ENCODE measurements at places on chromosomes 1 and 21. TPM values are rescaled to one million over a fixed set of nuclear protein-coding genes. Genes with fewer than 3 reads are reported as not detected.

DNA sequence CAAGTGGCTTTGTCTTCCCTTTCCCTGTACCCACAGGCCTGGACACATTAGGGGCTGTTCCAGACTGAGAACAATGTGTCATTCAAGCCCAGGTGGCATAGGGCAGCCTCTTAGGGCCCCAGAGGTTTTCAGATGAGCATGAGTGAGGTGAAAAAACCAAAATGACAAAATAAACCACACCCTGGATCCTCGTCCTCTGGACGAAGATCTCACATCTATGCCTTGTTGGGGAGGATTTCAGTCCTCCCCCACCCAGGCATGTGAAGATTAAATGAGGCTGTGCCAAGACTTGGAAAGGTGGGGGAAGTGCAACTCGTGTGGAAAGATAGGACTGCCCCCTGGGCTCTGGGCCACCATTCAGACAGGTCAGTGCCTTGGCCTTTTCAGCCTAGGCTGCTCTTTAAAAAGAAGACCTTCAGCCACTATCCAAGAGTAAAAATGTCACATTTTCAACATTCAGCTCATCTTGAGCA, 32.8 kb upstream of the IL19 start:
- H3K4me1 ChIP-seq, result peaks cover 11% of the 10 kb centered on the region
- no peak overlapping the region for H3K4me3 ChIP-seq
- H3K27me3 ChIP-seq, result no peaks in the 10 kb centered on the region
- H3K36me3 ChIP-seq, result peaks cover 15% of the 10 kb centered on the region
- DNase-seq, result no peak

DNA sequence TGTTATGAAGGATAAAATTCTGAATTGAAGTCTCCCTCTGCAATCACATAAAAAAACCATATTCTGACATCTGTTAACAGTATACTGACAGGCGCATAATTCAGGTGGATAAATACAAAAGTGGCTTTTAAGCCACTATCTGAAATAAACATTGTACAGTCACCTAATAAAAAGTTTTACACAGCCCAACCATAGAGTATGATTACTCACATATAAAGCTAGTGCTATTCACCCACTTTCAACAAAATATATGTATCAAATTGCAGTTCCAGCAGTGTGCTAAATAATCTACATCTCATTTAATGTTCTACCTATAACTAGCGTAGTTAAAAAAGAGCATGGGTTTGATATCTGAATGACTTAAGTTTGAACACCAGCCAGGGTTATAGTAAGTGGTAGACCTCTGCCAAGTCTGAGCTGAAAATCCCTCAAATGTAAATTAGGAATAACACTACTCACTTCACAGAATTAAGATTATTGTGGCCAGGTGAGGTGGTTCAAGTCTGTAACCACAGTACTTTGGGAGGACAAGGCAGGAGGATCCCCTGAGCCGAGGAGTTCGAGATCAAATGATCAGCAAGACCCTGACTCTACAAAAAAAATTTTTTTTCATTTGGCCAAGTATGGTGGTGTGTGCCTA, 3.9 kb downstream of the EGLN1 start:
- peak overlapping the region; percentile 98 for H3K27ac ChIP-seq
- no peak for DNase-seq
- H3K4me3 ChIP-seq, result peak overlapping the region; percentile 89
- H3K27me3 ChIP-seq, result no peaks in the 10 kb centered on the region

GRCh38 chr1:244992833-244993232, 128.5 kb upstream of the HNRNPU start:
- H3K27me3 ChIP-seq, result no peaks in the 10 kb centered on the region
- no peak for DNase-seq
- no peaks in the 10 kb centered on the region for H3K4me1 ChIP-seq
- peaks cover 5% of the 10 kb centered on the region for H3K36me3 ChIP-seq

GRCh38 chr1:45089711-45090110, 77.7 kb downstream of the UROD start:
- H3K4me1 ChIP-seq, result no peaks in the 10 kb centered on the region
- no peaks in the 10 kb centered on the region for H3K36me3 ChIP-seq
- H3K27me3 ChIP-seq, result no peaks in the 10 kb centered on the region
- no peak overlapping the region for H3K27ac ChIP-seq
- DNase-seq, result no peak

DNA sequence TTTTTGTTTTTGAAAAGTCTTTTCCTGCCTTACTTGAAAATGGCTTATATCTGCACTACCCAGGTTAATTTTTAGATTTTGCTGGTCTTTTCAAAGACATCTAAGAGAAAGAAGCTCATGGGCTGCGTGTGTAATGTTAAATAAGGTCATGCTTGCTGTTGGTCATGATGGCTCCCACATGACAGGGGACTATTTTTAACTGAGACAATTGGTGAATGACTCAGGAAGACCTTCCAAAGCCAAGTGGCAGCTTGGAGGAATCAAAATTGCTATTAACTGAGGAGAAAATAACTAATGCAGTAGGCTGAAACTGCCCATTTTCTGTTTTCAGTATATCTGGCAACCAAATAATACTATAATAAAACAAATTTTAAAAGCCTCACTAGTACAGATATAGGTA, 117.1 kb upstream of the SPAG17 start:
- H3K4me1 ChIP-seq, result no peaks in the 10 kb centered on the region
- H3K4me3 ChIP-seq, result no peak overlapping the region
- no peaks in the 10 kb centered on the region for H3K27me3 ChIP-seq
- H3K36me3 ChIP-seq, result no peaks in the 10 kb centered on the region
- no peak for DNase-seq

DNA sequence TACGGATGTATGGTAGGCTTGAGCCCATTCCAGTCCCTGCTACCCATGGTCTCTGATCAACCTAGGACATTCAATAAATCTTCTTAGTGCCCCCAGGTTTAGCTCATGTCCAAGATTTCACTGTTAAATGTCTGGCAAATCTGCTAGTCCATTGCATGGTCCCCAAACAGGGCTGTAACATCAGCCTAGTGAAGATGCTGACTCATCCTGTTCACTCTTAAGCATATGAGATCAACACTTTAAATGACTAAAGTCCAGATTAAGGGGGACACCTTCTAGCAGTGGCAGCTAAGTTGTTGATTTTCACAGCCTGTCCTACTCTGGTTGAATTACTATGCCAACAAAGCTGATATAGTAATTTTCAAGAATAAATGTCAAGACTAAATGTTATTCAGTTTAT, 46.5 kb upstream of the NUF2 start:
- DNase-seq, result no peak
- H3K4me1 ChIP-seq, result no peaks in the 10 kb centered on the region
- no peaks in the 10 kb centered on the region for H3K36me3 ChIP-seq
- H3K4me3 ChIP-seq, result no peak overlapping the region
- no peaks in the 10 kb centered on the region for H3K27me3 ChIP-seq

- H3K4me1 ChIP-seq, result no peaks in the 10 kb centered on the region
- DNase-seq, result peak; percentile 52
- H3K27ac ChIP-seq, result no peak overlapping the region
- peaks cover 5% of the 10 kb centered on the region for H3K27me3 ChIP-seq
These were observed 411.2 kb downstream of the MATN1 start for GRCh38 chr1:30312226-30312625.

DNA sequence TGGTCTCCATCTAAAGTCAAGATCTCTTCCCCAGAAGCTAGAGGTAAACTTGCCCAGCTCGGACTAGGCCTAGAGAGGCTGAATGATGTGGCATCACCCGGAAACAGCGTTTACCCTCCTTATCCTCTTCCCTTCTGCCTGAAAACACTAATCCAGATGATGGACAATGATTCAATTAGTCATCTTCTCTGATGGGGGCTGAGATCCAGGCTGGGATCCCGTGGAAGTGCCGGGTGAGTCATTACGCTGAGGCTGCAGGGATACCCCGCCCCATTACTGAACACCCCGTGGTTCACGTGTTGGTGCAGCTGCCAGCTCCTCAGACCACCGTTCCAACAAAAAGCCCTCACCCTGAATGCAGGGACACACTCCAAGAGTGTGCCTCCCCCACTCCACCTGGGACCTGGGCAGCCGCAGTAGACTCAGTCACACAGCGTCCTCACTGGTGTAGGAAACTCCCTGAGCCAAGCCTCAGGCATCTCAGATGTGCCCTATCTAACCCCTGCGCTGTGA, 2.0 kb downstream of the S100A6 start:
- H3K4me1 ChIP-seq, result peaks cover 44% of the 10 kb centered on the region
- peak overlapping the region; percentile 84 for H3K4me3 ChIP-seq
- peak; percentile 85 for DNase-seq
- no peaks in the 10 kb centered on the region for H3K27me3 ChIP-seq

GRCh38 chr1:114078116-114078515, 75.6 kb downstream of the SYT6 start:
- no peak for DNase-seq
- H3K4me1 ChIP-seq, result peaks cover 20% of the 10 kb centered on the region
- H3K27me3 ChIP-seq, result no peaks in the 10 kb centered on the region

GRCh38 chr1:242525360-242525722, 844 bp upstream of the PLD5 start:
- H3K36me3 ChIP-seq, result no peaks in the 10 kb centered on the region
- no peak for DNase-seq
- H3K4me3 ChIP-seq, result peak overlapping the region; percentile 41
- no peak overlapping the region for H3K27ac ChIP-seq
- peaks cover 18% of the 10 kb centered on the region for H3K27me3 ChIP-seq

DNA sequence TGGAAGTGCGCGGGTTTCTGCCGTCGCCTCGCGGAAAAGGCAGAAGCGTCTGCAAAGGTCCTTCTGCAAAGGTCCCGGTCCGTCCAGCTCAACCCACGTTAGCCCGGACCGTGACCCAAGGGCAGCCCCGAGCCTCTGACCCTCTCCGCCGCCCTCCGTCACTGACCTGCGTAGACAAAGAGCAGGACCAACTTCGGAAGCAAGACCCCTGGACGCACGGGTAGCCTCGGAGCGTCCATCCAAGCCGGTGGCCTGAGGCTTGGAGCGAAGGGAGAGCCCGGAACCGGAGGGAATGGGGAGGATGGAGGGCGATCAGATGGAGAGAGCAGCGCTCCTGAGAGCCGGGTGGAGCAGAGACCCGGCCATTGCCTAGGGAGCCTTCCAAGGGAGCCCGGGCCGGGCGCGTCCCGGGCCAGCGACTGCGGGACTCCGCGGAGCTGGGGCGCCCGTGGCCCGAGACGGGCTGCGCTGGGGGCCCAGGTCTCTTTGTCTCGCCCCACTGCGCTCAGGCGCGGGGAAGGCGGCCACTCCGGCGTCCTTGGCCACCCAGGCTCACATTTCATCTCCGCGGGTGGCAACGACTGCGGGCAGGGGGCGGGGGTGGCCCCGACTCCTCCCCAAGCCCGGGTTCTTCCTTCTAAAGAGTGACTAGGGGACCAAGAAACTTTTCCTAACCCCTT, at the start of gene CYYR1:
Gene CYYR1, minus strand, starts transcription at position 585 of the 680 bp plus-strand sequence. Its CDS starts 346 bp downstream, at position 239.
- no peaks in the 10 kb centered on the region for H3K4me1 ChIP-seq
- peak within 1 kb of the TSS; percentile 31 for H3K4me3 ChIP-seq
- peak within 1 kb of the TSS; percentile 47 for H3K27ac ChIP-seq
- H3K27me3 ChIP-seq, result peaks cover 19% of the 10 kb centered on the region
- DNase-seq, result no peak

- peaks cover 14% of the 10 kb centered on the region for H3K4me1 ChIP-seq
- no peak for DNase-seq
- no peak overlapping the region for H3K27ac ChIP-seq
- H3K27me3 ChIP-seq, result no peaks in the 10 kb centered on the region
- H3K36me3 ChIP-seq, result peaks cover 9% of the 10 kb centered on the region
These were observed 42.3 kb downstream of the MDM4 start for GRCh38 chr1:204558467-204558866.

DNA sequence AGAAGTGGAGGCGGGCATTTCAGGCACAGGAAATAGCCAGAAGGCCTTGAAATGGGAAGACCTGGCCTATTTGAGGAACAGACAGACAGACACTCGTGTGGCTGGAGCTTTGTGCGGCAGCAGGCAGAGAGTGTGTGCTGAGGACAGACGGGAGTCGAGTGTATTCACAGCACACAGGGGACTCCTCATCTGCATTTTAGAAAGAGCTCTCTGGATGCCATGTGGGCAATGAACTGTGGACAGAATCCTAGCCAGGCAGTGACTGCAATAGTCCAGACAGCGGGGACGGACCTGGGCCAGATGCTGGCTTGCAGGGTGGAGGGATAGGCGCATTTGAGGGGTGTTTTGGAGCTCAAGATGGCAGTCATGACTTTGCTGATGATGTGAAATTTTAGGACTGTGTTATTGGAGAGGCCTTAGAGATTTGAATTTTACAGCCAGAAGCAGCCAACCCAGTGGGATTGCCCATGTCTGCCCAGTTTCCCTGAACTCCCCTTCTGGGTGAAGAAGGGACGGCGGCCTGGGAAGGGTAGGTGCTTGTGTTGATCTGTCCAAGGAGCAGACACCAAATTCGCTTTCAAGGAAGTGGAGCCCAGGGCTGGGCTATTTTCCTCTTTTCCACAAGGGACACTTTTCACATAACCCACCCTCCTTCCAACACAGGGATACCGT, 43.7 kb downstream of the CHAF1B start:
- no peak for DNase-seq
- no peaks in the 10 kb centered on the region for H3K36me3 ChIP-seq
- no peaks in the 10 kb centered on the region for H3K4me1 ChIP-seq
- H3K4me3 ChIP-seq, result no peak overlapping the region
- peak overlapping the region; percentile 65 for H3K27ac ChIP-seq
- no peaks in the 10 kb centered on the region for H3K27me3 ChIP-seq

GRCh38 chr21:43654806-43655489, 4.3 kb downstream of the HSF2BP start:
- no peaks in the 10 kb centered on the region for H3K36me3 ChIP-seq
- no peak overlapping the region for H3K27ac ChIP-seq
- peaks cover 7% of the 10 kb centered on the region for H3K4me1 ChIP-seq
- no peaks in the 10 kb centered on the region for H3K27me3 ChIP-seq

- H3K36me3 ChIP-seq, result no peaks in the 10 kb centered on the region
- H3K4me1 ChIP-seq, result no peaks in the 10 kb centered on the region
- peaks cover 7% of the 10 kb centered on the region for H3K27me3 ChIP-seq
- H3K4me3 ChIP-seq, result no peak overlapping the region
These were observed 82.8 kb downstream of the GLIS1 start for GRCh38 chr1:53655931-53656746.

DNA sequence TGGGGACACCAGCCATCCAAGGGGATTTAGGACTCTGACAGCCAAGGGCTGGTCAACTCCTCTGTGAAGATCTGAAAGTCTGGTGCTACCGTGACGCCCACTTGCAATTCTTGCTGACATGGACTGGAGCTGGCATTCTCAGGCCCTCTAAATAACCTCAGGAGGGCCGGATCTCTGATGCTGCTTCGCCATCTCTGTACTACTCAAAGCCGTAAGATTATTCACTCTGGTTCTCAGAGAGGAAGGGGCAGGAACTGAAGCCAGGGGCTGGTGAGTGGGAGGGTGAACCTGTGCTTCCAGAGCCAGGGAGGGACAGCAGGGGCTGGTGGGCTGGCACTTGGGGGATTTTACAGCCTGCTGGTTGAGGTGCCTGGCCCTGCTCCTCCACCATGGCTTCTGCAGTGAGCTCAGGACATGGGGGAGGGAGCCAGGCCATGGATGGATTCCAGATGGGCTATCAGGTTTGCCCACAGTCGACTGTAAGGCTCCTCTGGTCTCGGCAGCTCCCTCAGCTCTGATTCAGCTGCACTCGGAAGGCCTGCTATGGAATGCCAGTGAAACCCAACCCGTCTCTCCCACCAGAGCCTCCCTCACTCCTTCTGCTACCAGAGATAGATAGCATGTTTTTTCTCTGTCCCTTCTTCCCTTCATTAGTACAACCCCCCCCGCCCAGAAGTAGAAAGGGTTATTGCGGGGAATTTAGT, 84.5 kb downstream of the PLXNA2 start:
- no peaks in the 10 kb centered on the region for H3K36me3 ChIP-seq
- DNase-seq, result peak; percentile 75
- H3K27me3 ChIP-seq, result no peaks in the 10 kb centered on the region
- H3K4me3 ChIP-seq, result no peak overlapping the region
- H3K27ac ChIP-seq, result peak overlapping the region; percentile 76
- H3K4me1 ChIP-seq, result peaks cover 92% of the 10 kb centered on the region

PPIAL4G gene
- total RNA-seq, result not detected

C1orf21 gene
- total RNA-seq, result 56.2 TPM

GIPC2 gene
- 2.5 TPM for total RNA-seq

SERPINC1 gene
- not detected for total RNA-seq

EPHX1 gene
- 43.6 TPM for total RNA-seq

IVL gene
- total RNA-seq, result not detected

SPRR2G gene
- not detected for total RNA-seq
